ENCODE measurements at places on chromosomes 1 and 21.

DNA sequence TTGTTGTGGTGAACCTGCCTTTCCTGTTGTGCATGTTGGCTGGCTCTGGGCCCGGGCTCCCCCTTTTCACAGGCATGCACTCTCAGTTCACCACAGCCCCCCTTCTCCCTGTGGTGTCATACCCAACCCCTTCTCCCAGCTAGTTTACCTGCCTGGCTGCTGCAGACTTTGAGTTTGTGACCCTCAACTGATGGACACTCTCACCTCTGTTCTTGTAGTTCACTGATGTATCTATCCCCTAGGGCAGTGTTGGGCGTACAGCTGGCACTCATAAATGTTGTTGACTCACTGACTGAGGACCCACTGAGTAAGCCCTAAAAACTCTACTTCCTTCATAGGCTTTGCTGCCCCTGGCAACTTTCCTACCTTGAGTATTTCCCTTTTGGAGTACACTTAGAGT lies 54.9 kb downstream of the WDR64 start:
- no peak for DNase-seq

DNA sequence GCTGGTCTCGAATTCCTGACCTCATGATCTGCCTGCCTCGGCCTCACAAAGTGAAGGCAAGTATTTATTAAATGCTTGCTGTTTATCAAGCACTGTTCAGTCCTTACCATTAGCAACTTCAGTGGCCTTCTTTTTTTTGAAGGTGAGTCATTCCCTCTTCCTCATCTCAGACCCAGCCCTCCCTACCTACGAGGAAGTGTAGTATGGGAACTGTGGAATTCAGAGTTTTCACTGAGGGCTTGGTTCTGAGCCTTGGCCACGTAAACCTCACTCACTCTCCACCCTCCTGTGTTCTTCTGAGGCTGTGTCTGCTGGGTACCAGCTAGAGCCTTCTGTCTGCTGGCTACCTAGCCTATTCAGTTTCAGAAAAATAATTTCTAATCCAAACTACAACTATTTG lies 218.3 kb upstream of the SGIP1 start:
- DNase-seq, result no peak

GRCh38 chr1:82549841-82550240 lies 749.1 kb downstream of the ADGRL2 start:
- no peak for DNase-seq

DNA sequence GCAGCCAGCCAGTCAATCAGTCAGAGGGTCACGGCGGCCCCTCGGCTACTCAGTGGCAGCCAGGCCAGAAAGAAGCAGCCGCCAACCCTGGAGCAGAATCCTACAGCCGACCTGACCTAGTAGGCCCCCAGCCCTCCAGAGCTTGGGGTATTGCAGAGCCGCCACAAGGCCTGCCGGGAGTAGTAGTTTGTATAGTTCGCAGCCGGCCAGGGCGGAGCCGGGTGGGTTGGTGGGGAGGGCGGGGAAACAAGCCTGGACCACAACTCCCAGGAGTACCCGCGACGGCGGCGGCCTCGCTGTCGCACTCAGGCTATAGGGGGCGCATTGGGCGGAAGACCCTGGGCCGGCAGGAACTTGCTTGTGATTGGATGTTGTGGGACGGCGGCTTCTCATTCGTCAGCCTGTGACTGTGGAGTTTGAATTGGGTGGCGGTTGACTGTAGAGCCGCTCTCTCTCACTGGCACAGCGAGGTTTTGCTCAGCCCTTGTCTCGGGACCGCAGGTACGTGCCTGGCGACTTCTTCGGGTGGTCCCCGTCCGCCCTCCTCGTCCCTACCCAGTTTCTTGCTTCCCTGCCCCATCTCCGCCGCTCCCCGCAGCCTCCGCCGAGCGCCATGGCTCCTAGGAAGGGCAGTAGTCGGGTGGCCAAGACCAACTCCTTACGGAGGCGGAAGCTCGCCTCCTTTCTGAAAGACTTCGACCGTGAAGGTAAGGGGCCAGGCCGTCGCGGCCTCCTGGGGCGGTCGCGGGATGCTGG lies at the start of gene CDCA8:
Gene CDCA8 (plus strand): TSS at position 439 of the 756 bp plus-strand sequence. CDS start 175 bp downstream, at position 614.
- DNase-seq, result peak; percentile 100
